ENCODE measurements at places on chromosomes 1 and 21.

DNA sequence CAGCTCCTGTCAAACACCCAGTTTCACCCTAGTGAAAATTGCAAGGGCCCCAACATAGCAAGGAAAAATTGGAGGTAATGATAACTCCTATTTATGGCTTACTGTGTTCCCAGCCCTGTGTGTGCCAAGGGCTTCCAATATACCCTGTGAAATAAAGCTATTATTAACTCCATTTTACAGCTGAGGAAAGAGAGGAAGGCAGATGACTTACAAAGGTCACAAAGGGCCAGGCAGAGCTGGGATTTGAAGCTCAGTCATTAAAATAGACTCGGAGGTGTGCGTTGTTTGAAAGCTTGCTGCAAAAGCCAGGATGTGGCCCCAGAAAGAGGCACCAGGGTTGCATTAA lies 20.2 kb upstream of the SDC3 start:
- H3K4me3 ChIP-seq: no peak overlapping the region
- no peak for DNase-seq
- H3K27me3 ChIP-seq: no peaks in the 10 kb centered on the region
- H3K27ac ChIP-seq: peak overlapping the region; percentile 27
- H3K36me3 ChIP-seq: peaks cover 2% of the 10 kb centered on the region

- H3K36me3 ChIP-seq: peaks cover 24% of the 10 kb centered on the region
- H3K27me3 ChIP-seq: no peaks in the 10 kb centered on the region
- no peak overlapping the region for H3K27ac ChIP-seq
- no peak overlapping the region for H3K4me3 ChIP-seq
- H3K4me1 ChIP-seq: no peaks in the 10 kb centered on the region
- no peak for DNase-seq
Measured at GRCh38 chr1:226360106-226360746, 47.7 kb downstream of the PARP1 start.

GRCh38 chr1:181014477-181015250 lies 8.0 kb downstream of the STX6 start:
- no peak overlapping the region for H3K4me3 ChIP-seq
- H3K4me1 ChIP-seq: peaks cover 2% of the 10 kb centered on the region
- no peak for DNase-seq
- no peaks in the 10 kb centered on the region for H3K36me3 ChIP-seq

GRCh38 chr1:168637350-168637991 lies 61.1 kb downstream of the XCL1 start:
- no peak overlapping the region for H3K4me3 ChIP-seq
- peak; percentile 31 for DNase-seq
- no peaks in the 10 kb centered on the region for H3K4me1 ChIP-seq
- no peaks in the 10 kb centered on the region for H3K36me3 ChIP-seq

- no peaks in the 10 kb centered on the region for H3K4me1 ChIP-seq
- H3K4me3 ChIP-seq: no peak overlapping the region
- H3K27ac ChIP-seq: no peak overlapping the region
- no peak for DNase-seq
Measured at GRCh38 chr1:235935235-235936225, 68.8 kb upstream of the LYST start.

DNA sequence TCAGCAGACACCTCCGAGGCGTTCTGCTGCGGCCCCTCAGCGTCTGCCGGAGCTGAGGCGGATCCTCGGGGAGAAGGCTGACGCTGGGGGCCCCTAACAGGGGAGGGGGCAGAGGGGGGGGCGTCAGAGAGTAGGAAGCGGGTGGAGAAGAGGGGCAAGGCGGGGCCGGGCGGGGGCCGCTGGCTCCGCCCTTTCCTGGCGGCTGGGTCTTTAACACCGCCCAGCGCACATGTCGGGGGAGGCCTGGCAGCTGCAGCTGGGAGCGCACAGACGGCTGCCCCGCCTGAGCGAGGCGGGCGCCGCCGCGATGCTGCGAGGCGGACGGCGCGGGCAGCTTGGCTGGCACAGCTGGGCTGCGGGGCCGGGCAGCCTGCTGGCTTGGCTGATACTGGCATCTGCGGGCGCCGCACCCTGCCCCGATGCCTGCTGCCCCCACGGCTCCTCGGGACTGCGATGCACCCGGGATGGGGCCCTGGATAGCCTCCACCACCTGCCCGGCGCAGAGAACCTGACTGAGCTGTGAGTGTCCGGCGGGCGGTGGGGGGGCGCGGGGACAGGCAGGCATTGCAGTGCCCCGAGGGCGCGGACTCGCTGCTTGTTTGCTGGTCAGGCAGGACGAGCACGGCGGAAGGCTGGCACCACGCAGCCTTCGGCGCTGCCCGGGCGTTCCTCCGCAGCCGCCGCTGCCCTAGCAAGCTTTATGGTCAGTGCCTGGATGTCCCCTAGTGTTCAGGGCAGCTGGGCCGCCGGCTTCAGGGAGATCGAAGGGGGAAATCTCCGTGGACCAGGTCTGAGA lies at the start of gene NTRK1:
NTRK1 (plus strand) TSS at position 238 of the 796 bp plus-strand sequence; CDS start at position 308, 70 bp downstream.
- no peaks in the 10 kb centered on the region for H3K4me1 ChIP-seq
- no peaks in the 10 kb centered on the region for H3K36me3 ChIP-seq
- peaks cover 11% of the 10 kb centered on the region for H3K27me3 ChIP-seq
- DNase-seq: peak; percentile 8
- peak within 1 kb of the TSS; percentile 22 for H3K4me3 ChIP-seq

DNA sequence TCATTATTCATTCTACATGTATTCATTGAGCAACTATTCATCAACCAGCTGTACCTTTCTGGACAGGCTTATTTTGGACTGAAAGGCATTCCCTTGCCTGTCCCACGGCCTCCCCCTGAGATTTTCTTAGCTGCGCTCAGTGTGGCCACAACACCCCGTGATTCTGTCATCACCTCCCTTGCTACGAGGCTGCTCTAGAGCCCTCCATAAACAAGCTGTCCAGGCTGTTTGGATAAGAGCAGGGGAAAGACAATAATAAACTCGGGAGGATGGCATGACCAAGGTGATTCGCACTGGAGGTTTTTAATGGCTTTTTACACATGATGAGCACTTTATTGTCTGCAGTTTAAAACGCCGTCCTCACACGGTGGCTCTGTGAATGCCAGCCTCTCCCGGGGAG lies 139.7 kb downstream of the ROR1 start:
- no peaks in the 10 kb centered on the region for H3K27me3 ChIP-seq
- H3K36me3 ChIP-seq: no peaks in the 10 kb centered on the region
- DNase-seq: no peak
- H3K27ac ChIP-seq: no peak overlapping the region
- H3K4me3 ChIP-seq: no peak overlapping the region

DNA sequence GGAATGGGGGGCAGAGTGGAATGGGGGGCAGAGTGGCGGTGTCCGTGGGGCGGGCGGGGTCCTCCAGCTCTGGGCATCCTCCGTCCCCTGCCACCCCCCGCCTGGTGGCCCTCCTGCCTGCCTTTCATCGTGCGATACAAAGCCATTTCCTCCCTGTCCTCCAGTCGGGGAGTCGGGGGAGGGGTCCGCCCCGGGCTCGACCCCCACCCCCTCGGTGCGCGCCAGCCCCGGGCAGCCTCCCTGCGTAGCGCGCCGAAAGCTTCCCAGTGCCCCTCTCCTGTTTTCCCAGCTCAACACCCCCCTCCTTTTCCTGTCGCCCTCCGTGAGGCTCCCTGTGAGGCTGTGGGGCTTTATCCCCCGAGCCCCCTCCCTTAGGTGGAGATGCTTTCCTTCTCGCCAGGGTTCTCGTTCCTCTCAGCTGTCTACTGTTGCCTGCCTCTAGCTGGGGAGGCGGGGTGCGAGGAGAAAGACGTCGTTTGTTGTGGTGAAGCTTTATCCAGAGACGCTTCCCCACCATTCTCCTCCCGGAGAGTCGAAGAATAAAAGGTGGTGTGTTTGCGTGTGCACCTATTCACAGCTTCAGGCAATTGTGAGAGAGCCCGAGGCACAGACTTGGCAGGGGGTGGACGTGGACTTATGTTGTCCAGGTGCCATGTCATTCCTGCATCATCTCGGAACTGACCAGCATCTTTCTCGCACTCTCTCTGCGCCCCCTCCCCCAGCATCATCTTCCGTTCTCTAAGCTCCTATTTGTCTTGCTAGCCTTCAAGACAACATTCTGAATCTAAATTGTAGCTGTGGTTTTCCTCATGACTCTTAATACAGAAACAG lies 848 bp downstream of the DNM3 start:
- no peaks in the 10 kb centered on the region for H3K27me3 ChIP-seq
- no peak overlapping the region for H3K27ac ChIP-seq
- peak; percentile 2 for DNase-seq
- H3K4me1 ChIP-seq: peaks cover 3% of the 10 kb centered on the region
- H3K36me3 ChIP-seq: no peaks in the 10 kb centered on the region
- H3K4me3 ChIP-seq: peak overlapping the region; percentile 60

GRCh38 chr21:37783016-37783415 lies 133.2 kb downstream of the KCNJ6 start:
- no peak overlapping the region for H3K4me3 ChIP-seq
- DNase-seq: no peak
- H3K27me3 ChIP-seq: no peaks in the 10 kb centered on the region
- H3K4me1 ChIP-seq: no peaks in the 10 kb centered on the region

DNA sequence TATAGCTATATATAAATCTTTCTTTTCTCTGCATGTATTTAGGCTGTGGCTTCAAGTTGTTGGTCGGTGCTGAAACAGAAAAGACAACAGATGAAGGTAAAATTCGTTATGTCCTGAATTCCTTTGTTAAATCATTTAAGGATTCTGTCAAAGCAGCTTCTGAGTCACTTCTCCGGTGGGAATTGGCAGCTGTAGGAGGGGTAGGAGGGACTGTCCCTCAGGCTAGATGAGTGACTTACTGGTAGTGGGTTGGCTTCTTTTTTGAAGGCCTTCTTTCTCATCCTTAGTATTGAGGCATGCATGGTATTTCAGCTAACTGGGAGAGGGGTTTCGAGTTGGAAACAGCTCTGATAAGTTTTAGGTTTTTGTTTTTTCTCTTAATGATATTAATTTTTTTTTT lies 22.1 kb upstream of the NEXN start:
- DNase-seq: no peak
- no peaks in the 10 kb centered on the region for H3K4me1 ChIP-seq
- no peak overlapping the region for H3K4me3 ChIP-seq
- no peaks in the 10 kb centered on the region for H3K27me3 ChIP-seq
- H3K36me3 ChIP-seq: peaks cover 23% of the 10 kb centered on the region
- no peak overlapping the region for H3K27ac ChIP-seq

DNA sequence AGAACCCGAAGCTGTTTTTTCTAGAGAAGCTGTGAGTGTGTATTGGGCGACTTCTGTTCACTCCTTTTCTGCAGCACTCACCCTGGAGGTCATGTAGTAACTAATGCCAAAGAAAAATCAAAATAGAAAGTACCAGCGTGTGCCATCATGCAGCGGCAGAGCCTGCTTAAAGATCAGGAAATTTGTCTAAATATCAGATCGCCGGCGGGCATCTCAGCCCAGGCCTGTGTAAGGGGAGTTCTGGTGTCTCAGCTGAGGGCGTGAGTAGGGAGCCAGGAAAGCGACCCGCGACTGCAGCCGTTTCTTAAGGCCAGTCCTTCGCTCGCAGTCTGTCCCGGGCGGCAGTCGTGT lies 768 bp downstream of the EDARADD start:
- H3K4me3 ChIP-seq: peak overlapping the region; percentile 59
- H3K4me1 ChIP-seq: no peaks in the 10 kb centered on the region

- no peak overlapping the region for H3K27ac ChIP-seq
- no peak overlapping the region for H3K4me3 ChIP-seq
- no peaks in the 10 kb centered on the region for H3K4me1 ChIP-seq
- H3K36me3 ChIP-seq: no peaks in the 10 kb centered on the region
- no peak for DNase-seq
- H3K27me3 ChIP-seq: peaks cover 25% of the 10 kb centered on the region
Measured at GRCh38 chr1:223350361-223350908, 13.5 kb downstream of the SUSD4 start.

GRCh38 chr1:19425646-19426239 lies 59.6 kb downstream of the CAPZB start:
- no peak overlapping the region for H3K4me3 ChIP-seq
- H3K27ac ChIP-seq: peak overlapping the region; percentile 63
- H3K27me3 ChIP-seq: no peaks in the 10 kb centered on the region

DNA sequence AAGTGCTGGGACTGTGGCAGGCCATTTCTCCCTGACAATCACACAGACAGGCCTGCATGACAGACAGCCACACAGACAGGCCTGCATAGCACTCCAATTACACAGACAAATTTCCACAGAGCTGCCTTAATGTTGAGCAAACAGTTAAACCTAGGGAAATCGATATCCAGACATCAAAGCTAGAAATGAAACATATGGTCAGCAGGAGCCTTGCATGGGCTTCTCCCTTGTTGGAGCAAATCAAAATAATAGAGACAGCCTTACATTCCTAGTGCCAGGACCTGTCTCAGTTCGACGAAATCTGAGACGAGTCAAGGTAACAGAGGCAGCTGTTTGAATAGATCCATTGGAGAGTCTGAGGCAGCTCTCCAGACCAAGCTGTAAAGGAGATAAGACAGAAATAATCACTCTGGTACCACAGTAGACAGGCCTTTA lies 42.4 kb downstream of the OLFML3 start:
- no peaks in the 10 kb centered on the region for H3K4me1 ChIP-seq
- no peak overlapping the region for H3K4me3 ChIP-seq
- no peaks in the 10 kb centered on the region for H3K27me3 ChIP-seq
- no peaks in the 10 kb centered on the region for H3K36me3 ChIP-seq

DNA sequence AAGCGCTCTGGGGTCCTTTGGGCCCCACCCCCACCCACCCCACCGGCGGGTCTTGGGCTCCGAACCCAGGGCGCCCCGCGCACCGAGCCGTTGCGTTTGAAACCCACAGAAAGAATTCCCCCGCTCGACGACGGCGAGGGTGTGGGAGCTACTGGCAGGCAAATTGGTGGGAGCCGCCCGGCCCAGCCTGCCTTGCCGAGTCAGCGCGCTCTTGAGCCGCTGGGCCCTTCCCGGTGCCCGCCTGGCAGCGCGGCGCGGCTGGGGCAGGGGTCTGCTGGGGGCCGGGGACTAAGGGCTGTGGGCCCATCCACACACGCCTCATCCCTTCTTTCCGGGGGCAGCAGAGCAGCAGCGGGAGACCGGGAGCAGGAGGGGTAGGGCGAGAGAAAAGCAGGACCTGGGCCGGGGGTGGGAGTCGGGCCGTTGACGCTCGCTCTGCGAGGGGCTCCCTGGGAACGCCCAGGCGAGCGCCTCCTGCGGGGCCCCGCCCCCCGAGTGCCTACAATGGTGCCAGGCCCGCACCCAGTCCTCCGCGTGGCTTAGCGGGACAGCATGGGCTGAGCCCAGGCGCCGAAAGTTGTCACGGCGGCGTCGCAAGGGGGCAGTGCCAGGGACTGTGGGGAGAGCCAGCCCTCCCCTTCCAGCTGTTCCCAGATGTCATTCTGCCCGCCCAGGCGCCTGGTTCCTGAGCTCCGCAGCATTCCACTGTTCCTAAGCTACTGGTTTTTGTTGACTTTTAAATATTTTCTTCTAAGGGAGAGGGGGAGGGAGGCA lies at the start of gene C1orf94:
C1orf94 (plus strand) TSS at position 78 of the 774 bp plus-strand sequence. CDS start 883 bp downstream, outside the sequence.
- no peak within 1 kb of the TSS for H3K4me3 ChIP-seq
- no peak for DNase-seq
- H3K27me3 ChIP-seq: peaks cover 10% of the 10 kb centered on the region
- H3K4me1 ChIP-seq: no peaks in the 10 kb centered on the region

GRCh38 chr1:227685807-227686206 lies 49.3 kb downstream of the JMJD4 start:
- no peaks in the 10 kb centered on the region for H3K27me3 ChIP-seq
- DNase-seq: no peak
- H3K4me1 ChIP-seq: no peaks in the 10 kb centered on the region
- H3K27ac ChIP-seq: no peak overlapping the region
- no peaks in the 10 kb centered on the region for H3K36me3 ChIP-seq
- H3K4me3 ChIP-seq: no peak overlapping the region

GRCh38 chr1:111516005-111516535 lies 12.6 kb upstream of the ADORA3 start:
- peaks cover 9% of the 10 kb centered on the region for H3K27me3 ChIP-seq
- no peak overlapping the region for H3K27ac ChIP-seq
- no peak for DNase-seq

GRCh38 chr1:115771094-115771846 lies 2.8 kb upstream of the CASQ2 start:
- H3K27ac ChIP-seq: no peak overlapping the region
- no peaks in the 10 kb centered on the region for H3K36me3 ChIP-seq
